ENCODE measurements at places on chromosomes 13 and 19.

- no peak for DNase-seq
These were observed 15.4 kb downstream of the CEBPA start for GRCh38 chr19:33286899-33287298.

GRCh38 chr13:113995051-113995601 is 21.2 kb upstream of the C13orf46 start:
- DNase-seq = no peak

DNA sequence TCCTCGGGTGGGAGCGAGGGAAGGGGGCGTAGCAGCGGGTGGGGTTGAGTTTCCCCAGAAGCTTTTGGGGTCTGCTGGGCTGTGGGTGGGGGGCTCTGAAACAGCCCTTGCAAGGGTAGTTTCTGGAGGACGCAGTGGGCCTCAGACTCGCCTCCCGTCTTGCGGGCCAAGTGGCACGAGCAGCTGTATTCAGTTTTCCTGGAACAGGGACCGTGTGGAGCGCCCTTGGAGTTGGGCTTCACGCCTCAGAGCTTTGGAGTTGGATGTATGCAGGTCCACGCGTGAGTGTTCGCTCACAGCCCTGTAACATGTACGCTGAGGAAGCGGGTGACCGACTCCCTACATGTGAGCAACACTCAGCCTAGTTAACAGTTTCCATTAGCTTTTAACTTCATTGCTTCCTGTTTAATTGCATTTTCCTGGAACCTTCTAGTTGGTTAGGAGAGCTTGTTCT is 603 bp downstream of the TM9SF2 start:
- DNase-seq = no peak

DNA sequence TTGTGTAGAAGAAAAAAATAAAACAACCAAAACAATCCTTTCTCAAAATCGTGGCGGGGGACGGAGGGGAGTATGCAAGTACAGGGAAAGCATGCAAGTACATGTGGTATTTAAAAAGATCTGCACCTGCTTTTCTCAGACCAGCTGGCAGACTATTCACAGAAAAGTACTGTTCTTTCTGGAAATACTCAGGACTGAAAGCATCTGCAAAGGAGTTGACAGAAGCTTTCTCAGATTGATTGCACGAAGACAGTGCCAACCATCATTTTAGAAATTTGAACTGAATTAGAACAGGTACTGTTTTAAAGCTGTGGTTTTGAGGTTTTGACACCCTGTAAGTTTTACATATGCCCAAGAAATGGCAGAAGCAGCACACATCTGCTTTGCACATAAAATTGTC is 19.8 kb upstream of the PCDH8 start:
- DNase-seq = no peak

DNA sequence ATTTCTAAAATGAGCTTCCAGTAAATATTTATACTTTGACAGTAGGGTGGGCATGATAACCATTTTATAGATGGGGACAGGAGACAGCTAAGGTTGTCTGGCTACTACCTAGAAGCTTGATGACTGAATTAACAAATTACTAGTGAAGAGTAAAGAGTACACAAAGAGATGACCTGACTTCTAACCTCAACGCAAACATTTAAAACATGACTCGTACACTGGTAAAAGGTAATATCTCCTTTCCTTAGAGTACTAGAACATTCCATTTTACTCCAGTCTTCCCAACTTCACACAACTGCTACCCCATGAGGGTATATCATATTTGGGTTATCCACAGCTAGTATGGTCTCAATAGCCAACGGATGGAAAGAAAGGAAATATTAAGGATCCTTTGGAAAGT is 258.9 kb downstream of the FOXO1 start:
- no peak for DNase-seq

DNA sequence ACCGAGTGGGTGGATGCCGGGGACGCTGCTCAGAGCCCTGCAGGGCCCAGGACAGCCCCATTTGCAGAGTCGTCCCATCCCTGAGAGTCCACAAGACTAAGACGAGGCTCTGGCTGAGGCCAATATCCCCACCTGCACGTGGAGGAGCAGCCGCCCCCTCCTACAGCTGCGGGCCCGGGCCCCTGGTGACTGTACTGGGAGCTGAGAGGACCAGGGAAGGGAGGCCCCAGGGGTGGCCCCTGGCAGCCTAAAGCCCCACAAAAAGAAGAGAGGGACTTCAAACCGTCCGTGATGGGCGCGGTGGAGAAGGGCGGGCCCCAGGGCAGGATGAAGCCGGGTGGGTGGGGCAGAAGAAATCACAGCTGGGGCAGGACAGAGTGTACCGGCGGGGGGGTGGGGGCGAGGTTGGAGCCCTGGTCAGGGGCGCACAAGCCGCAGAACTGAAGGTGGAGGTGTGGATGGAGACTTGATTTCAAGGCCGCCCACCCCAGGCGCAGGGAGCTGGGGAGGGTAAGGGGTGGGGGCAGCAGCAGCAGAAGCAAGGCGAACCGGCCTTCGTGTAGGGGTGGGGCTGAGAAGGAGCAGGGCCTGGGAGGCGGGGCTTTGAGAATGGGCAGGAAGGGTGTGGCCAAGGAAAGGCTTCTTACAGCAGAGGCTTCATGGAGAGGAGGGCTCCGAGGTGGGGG is 12.9 kb downstream of the CFD start:
- peak; percentile 84 for DNase-seq

GRCh38 chr13:27043013-27043412 is 128.6 kb downstream of the USP12 start:
- peak; percentile 96 for DNase-seq

- DNase-seq = no peak
These were observed 13.6 kb downstream of the ARID3A start for GRCh38 chr19:939439-939838.

- DNase-seq = no peak
These were observed 447 bp downstream of the NFKBIB start for GRCh38 chr19:38900202-38900629.

- DNase-seq = no peak
These were observed 114.3 kb downstream of the TEX26 start for GRCh38 chr13:31046711-31047279.

GRCh38 chr19:7069904-7070226 is 362 bp downstream of the ZNF557 start:
- no peak for DNase-seq

GRCh38 chr19:13012690-13013608 is 17.7 kb downstream of the NFIX start:
- peak; percentile 54 for DNase-seq

DNA sequence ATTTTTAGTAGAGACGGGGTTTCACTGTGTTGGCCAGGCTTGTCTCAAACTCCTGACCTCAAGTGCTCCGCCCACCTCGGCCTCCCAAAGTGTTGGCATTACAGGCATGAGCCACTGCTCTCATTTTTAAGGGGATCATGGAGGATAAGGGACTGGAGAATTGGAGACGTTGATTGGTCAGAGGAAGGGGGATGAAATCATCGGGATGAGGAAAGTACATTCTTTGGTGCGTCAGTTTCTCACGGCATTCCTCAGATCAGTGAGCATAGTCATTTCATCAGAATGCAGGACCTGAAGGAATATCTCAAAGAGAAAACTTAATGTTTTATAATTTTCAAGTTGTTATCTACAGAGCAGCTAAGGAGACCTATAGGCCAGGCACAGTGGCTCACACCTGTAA is 14.0 kb downstream of the ZNF114 start:
- peak; percentile 92 for DNase-seq

GRCh38 chr19:13764821-13765394 is 586 bp downstream of the MRI1 start:
- DNase-seq = no peak

Measured in fibroblast of skin of scalp (primary cell).